ENCODE measurements at places on chromosomes 5 and 9. TPM values are rescaled to one million over a fixed set of nuclear protein-coding genes. Genes with fewer than 3 reads are reported as not detected.

Gene DIPK1B
- not detected for total RNA-seq

Gene PIP5KL1
- 3.5 TPM for total RNA-seq

Gene TRIM52
- 6.8 TPM for total RNA-seq

Gene JAKMIP2
- 1.1 TPM for total RNA-seq

Gene NUP214
- 17.7 TPM for total RNA-seq

Gene LECT2
- total RNA-seq = not detected

Gene NR5A1
- total RNA-seq = not detected

Gene PHF24
- not detected for total RNA-seq

Gene ST8SIA4
- total RNA-seq = 1.4 TPM

Gene CYLC2
- not detected for total RNA-seq

Gene CCDC127
- 6.2 TPM for total RNA-seq

Gene SLC6A19
- not detected for total RNA-seq

Gene SPINK6
- not detected for total RNA-seq

DNA sequence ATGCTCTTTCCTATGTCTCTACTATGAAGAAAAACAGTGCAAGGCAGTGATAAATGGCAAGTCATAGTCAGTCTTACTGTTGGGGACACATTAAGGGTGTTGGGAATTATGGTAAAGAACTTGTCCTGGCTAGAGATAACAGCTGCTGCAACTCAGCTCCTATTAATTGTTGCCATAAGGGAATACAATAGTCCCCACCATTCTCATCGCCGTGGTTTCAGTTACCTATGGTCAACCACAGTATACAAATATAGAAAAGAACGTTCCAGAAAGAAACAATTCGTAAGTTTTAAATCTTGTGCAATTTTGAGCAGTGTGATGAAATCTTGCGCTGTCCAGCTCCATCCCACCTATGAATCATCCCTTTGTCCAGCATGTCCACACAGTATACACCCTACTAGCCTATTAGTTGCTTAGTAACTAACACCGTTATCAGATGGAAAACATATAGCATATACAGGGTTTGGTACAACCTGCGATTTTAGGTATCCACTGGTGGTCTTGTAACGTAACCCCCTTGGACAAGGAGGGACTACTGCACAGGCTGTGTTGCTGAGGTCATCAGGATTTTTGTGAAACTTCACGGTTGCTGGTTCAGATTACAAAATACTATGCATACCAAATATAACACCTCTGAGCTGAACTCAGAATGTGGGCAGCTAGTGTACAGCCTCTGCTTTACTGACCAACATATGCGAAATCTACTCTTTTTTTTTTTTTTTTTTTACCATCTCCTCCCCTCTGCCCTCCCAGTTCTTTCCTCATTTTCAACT lies 53.5 kb downstream of the ZFR start:
- peak; percentile 49 for DNase-seq

DNA sequence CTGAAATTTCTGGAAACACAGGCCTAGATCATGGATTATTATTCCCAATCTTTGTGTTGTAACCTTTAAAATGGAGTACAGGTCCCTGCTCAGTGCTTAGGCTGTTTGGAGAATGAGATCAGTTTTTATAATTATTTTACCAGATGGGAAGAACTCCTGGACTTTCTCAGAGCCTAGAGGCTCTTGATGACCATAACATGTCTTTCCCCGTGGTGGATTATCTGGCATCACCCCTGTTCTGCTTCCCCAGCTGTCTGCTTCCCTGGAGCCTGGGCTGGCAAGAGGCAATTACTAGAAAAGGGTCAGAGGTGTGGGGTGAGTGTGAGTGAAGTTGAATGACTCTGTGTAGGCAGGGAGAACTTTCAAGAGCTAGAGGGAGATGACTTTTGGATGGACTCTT lies 143.0 kb downstream of the CARTPT start:
- no peak for DNase-seq

- no peak for DNase-seq
Observed at GRCh38 chr9:71671289-71671688, 97.0 kb downstream of the CEMIP2 start.

- DNase-seq = no peak
Observed at GRCh38 chr5:40649463-40650030, 30.2 kb upstream of the PTGER4 start.

DNA sequence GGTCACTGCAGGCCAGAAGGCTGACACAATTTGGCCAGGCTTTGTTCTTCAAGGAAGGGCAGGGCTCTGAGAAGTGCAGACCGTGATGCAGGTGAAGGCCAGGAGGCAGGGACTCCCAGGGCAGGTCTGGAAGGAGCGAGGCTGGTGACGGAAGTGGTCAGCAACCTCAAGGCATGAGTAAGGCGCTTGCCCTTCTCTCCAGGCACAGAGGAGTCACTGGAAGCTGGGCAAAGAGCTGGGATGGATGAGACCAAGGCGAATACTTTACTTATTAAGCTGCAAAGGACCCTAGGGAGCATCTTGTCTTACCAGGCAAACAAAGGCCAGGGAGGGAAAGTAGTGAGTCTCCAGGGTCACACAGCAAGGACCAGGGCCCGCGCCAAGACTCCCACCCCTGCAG lies 18.6 kb downstream of the IRF1 start:
- peak; percentile 90 for DNase-seq

GRCh38 chr9:7894231-7894630 lies 94.7 kb upstream of the DMAC1 start:
- DNase-seq = no peak

DNA sequence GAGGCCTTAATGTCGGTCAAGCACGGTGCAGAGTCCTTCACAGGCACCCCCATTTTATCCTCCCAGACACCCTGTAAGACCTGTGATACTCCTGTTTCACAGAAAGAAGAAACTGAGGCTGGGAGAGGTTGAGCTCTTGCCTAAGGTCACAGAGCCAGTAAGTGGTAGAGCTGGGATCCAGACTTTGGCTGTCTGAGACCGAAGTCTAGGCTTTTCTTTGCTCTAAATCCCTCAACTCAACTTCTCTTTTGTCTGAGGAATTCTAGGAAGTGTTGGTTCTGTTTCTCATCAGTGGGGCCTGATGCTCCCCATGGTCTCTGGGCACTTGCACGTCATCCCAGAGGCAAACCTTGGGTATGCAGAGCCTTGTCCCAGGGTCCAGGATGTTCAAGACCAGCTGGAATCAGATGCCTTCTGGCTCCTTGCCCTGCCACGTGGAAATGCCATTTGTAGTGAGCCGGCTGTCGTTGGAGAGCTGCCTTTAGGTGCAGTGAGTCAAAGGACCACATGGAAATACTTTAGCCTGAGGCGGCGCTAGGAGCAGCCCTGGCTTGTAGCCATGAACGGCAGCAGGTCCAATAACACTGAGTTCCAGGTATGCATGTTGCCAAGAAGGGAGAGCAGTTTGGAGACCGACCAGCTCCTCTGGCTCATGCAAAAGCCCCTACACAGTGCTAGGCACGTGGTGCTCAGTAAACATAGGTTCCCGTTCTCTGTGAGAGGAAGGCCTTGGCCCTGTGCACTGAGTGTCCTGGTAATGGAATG lies 9.2 kb downstream of the DCANP1 start:
- peak; percentile 92 for DNase-seq

GRCh38 chr5:16552666-16553343 lies 64.0 kb downstream of the RETREG1 start:
- no peak for DNase-seq

- no peak for DNase-seq
Observed at GRCh38 chr9:111131211-111131610, 92.9 kb upstream of the LPAR1 start.

- DNase-seq = no peak
Observed at GRCh38 chr5:151557951-151558350, 33.2 kb downstream of the FAT2 start.

DNA sequence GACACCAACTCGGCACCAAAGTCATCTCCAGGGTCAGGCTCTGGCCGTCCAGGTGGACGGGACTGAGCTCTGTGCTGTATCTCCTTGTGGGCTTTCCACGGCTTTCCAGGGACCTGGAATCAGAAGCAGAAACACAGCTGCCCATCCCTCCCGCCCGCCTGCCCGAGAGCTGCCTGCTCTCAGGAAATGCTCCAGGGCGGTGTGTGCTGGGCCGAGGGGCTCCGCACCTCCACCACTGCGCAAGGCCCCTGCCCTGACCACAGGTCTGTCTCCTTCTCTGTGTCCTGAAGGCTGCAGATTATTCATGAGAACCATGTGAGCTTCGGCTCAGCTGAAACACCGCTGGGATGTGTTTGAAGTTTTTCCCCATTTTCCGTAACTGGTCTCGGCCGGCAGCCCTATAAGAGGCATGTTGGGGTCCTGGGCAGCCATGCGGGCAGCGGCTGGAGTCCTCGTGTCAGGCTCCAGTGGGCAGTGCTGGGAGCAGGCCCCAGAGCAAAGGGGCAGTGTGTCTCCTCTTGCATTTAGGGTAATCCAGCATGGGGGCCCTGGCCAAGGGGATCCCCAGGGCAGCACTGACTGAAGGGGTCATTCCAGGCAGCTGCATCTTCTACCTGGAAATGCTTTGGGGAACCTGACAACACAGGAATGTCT lies 22.8 kb downstream of the NKD2 start:
- DNase-seq = peak; percentile 76

GRCh38 chr5:9712506-9712905 lies 82.4 kb upstream of the TAS2R1 start:
- DNase-seq = no peak

- no peak for DNase-seq
Observed at GRCh38 chr9:113057193-113057592, 669 bp upstream of the ZFP37 start.

DNA sequence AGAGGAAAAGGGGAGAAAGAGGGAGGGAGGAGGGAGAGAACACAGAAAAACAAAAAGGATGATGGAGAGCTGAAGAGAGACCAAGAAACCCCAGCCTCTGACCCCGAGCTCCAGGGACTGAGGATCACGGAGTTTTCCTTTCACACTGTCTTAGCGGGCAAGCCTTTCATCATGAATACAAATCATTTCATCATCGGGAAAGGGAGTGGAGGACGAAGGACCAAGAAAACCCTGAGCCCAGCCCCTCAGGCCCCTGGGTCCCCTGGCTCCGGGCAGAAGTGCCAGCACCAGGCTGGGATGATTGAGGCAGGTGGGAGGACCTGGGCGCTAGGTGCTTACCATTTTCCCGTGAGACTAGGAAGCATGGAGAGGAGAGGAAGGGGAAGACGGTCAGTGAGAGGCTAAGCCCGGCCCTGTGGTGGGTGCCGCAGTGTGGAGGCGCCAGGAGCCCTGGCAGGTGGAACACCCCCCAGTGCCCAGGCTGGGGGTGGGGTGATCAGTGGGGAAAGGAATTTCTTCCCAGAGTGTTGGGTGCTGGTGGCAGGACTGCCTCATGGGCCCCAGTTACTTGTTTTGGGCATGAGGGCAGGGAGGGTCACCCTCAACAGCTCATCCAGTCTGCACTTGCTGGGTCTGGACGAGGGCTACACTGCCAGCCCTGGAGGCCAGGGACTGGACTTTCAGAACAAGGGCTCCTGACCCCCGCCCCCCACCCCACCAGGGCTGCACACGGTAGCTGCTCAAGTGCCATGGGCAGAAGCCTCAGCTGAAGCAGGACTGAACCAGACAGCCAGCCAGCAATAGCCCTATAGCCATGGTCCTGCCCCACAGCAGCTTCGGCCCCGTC lies 49.0 kb upstream of the SARDH start:
- peak; percentile 79 for DNase-seq

DNA sequence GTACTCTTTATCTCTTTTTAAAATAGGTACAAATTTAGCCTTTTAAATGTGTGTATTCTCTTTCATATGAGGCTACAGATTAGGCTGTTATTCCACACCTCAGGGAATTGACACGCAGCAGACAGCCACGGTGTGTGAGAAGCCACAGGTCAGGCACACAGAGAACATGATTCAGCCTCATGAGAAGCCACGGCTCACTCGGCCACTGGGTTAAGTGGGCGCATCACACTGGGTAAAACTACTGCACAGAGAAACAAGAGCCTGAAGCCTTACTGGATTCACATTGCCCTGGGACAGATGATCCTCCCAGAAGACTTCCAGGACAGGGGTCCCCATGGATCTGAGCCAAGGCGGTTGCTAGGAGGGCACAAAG lies 28.2 kb downstream of the LPCAT1 start:
- no peak for DNase-seq

DNA sequence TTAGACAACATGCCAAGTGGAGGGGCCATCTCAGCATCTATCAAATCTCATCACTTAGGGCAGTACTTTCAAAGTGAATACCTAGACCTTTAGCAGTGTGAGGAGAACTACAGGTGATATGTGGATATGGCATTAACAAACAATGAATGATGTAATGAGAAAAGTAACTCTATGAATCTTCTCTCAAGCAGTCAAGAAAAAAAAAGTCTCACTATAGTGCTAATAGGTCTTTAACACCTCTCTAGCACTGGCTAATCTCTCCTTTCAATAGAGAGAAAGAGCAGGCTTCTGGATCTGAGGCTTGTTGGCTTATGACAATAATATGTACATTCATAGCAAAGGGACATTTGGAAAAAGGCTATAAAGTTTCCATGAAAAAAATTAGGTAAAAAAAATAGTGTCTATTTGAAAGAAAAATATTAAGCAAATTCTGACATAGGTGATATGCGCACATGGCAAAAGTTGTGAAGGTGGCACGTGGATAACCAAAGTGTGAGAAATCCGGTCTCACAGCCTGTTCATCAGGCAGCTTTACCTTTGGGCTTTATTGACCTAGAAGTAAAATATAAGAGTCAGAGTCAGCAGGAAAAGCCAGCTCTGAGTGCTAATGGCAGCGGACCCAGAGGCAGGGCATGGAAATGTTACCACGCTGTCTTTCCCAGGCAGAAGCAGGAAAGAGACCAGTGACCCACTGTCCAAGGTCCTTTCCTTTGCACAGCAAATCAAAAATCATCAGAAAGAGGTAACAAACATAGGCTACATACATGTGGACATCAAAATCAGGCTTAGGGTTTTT lies 203.4 kb downstream of the EFNA5 start:
- DNase-seq = no peak

DNA sequence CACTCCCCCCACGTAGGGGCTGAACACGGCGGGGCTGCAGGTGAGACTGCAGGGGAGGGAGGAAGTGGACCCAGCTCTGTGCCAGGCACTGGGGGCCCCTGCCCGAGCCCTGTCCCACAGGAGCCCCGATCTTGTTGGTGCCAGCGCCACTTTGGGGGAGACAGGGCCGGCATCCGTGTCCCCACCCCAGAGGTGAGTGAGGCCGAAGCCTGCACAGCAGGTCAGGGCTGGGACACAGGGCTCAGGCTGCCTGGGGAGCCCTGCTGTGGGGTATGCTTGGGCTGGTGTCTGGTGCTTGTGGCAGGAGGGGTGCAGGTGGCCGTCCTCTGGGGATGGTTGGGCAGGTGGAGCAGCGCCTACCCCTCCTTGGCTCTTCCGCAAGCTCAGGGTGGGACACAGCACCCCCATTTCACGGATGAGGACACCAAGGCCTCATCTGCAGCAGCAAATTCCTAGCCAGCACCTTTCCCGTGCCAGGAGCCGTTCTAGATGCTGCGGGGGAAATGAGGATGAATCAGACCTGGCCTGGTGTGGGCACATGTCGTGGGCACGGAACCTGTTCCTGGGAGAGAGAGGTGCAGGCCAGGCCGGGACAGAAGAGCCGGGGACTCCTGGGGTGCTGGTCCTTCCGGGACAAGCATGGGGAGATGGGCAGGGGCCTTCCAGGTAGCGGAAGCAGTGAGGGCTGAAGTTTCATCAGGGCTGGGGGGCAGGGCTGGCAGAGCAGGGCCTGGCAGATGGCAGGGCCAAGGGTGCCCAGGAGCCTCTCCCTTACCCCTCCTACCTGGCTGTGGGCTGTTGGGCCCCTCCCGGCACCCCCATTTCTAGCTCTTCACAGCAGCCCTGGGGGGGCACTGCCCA lies 35.2 kb downstream of the KCNT1 start:
- no peak for DNase-seq

All from osteoblast (primary cell).